ENCODE measurements at places on chromosomes 16 and 17.
A peak's percentile ranks its signal among the peaks of the same experiment; 100 is the strongest.

DNA sequence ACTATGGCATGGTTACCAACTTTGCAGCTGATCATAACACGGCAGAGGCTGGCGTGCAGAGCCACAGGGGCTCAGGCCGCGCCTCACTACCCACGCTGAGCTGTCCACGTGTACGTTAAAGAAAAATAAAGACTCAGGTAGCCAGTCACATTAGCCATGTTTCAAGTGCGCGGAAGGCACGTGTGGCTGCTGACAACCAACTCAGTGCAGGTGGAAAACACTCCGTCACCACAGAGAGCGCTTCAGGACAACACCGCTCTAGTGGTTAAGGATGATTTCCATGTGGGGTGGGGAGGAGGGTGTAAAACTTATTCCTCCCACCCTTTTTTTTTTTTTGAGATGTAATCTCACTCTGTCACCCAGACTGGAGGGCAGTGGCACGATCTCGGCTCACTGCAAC is 33.8 kb downstream of the ZCCHC14 start:
- DNase-seq = no peak

DNA sequence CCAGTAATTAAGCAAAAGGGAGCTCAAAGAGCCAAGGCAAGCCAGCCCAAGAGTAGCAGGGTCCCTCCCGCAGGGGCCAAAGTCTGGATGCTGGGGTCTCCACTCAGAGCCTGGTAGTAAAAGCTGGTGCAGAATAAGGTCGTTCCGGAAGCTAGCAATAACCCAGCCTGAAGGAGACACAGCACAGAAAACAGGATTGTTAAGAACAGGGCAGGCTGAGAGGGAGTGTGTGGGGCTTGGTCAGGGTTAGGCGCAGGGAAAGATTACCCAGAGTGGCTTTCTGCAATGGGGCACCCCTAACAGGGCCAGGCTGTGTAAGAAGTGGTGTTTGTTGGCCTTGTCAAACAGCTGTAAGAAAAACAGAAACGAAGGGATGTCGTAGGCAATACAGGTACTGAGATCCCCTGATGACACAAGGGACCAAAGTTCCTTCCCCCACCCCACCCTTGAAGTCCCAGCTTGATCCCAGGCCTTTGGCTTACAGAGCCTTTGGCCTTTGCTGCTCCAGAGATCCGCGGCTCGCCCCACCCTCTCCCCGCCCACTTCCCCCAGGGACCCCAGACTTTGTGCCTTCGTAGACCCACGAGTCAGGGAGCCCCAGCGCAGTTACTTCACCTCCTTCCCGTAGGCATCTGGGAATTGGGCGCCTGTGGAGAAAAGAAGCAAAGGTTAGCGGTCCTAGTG is 712 bp downstream of the TMEM256 start:
- DNase-seq = no peak

DNA sequence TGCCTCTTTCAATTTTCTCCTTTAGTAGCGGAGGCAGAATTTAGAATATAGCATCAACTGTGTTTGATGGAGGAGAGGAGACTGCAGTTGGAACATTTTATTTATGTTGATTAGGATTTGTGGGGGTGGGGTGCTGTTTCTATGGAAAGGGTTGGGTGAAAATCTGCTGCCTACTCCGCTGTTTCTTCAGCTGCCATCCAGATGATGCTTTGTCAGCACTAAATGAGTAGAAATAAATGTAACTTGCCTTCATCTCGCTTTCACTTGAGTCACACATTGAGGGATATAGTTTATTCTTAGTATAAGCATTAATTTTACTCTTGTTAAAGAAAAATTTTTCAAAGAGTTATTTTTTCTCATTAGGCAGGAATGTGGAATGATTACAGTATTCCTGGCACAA is 42.1 kb downstream of the ABHD15 start:
- no peak for DNase-seq

- no peak for DNase-seq
These were observed 16.4 kb downstream of the MAP2K3 start for GRCh38 chr17:21300601-21301571.

DNA sequence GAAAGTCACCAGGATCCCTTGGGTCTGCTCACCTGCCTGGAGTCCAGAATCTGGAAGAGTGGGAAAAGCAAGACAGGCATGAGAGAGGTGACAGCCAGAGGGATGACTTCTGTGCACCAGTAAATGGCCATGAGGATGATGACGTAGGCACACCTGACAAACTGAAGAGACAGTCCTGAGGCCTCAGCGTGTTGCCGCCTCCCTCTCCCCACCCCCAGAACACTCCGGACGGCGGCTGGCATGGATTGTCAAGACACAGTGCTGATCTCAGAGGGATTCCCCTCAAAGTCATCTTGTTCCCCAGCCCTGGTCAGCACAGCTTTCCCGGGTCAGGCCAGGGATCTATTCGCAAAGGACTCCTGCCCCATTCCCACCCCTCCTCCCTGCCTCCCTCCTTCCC is 6.2 kb downstream of the SLC13A5 start:
- no peak for DNase-seq

GRCh38 chr17:28142305-28142704 is 99.8 kb downstream of the NLK start:
- DNase-seq = no peak

DNA sequence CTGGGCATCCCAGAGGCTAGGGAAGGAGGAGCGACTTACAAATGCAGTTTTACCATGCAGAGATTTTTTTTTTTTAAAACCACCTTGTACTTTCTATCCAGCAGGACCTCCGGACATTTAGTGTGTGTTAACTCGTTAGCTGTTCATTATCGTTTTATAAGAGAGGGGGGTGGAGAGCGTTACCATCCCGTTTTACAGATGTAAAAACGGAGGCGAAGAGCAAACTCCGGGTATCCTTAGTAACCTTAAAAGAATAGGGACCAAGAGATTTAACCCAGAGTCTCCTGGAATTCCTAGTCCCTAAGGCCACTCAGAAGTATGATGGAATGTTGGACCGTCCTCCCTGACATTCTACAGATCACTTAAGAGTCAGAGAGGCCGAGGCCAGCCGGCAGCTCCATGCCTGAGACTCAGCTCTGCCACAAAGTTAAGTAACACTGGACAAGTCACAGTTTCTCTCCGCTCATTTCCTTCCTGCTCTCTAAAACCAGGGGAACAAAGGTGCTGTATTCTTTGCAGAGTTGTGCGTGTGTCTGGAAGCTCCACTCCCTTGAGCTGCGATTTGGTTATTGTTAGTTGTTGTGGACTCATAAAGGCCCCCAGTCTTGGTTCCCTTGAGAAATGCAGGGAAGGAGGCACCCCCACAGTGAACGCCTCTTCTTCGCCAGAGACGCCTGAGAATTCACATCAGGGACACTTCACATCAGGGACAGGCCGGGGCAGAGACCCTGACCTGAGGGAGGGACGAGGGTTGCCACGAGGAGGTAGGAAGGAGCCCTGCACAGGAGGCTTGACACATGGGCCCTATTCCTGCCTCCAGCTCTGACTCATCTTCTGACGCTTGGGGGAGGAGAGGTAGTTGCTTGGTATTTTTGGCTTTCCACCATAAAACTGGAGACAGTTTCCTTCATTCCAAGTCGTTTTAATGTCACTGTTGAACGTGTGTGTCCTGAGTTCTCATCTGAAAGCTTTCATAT is 1.2 kb downstream of the DUSP14 start:
- no peak for DNase-seq

DNA sequence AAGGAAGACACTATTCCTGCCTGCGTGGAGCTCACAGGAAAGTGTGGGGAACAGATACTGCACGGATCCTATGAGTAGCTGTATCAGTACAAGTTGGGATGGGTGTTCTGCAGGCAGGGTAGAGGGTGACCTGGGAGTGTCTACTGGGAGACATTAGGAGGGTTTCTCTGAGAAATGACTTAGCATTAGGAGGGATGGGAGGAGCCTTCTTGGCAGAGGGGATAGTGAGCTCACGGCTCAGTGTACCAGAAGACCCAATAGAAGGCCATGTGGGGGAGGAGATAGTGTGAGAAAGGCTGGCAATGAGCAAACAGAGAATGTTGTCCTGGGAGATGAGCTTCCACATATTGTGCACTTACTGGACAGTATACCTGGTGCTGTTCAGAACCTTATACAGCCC is 109.1 kb downstream of the MSI2 start:
- DNase-seq = no peak

GRCh38 chr16:27363246-27363632 is 38.7 kb upstream of the IL21R start:
- no peak for DNase-seq

DNA sequence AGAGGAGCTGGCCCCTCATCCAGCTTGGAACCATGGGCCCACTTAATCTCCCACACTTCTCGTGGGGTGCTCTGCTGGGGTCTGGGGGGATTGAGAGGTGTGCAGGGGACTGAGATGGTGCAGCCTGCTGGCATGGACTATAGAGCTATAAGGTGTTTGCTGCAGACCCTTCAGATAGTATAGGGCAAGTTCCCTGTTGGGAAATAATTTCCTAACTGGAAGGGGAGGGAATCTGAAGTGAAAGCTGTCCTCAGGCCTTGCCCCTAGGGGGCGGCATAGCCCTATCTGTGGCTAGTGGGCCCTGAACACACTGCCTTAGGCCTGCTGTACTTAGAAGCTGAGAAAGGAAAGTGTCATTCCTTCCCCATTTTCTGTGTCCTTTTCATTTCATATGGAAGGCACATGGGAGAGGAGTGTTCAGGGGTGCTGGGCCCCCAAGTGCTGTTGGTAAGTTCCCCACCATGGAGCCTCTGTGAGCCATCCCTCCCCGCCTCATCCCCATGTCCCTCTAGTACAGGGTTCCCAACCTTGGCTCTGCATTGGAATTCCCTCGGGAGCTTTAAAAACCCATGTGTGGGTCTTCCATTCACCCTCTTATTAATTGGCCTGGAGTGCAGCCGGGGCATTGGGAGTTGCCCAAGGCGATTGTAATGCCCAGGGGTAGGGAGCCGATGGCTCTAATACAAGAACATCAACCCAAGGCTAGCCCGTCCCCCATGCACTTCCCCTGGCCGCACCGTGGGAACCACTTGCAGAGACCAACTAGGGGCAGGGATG is 19.7 kb downstream of the GOSR2 start:
- peak; percentile 56 for DNase-seq

- DNase-seq = no peak
These were observed 31.2 kb downstream of the LYRM9 start for GRCh38 chr17:27862004-27862403.

GRCh38 chr17:77247609-77248008 is 106.8 kb downstream of the SEC14L1 start:
- no peak for DNase-seq

GRCh38 chr17:55330344-55330933 is 65.7 kb downstream of the HLF start:
- DNase-seq = no peak

GRCh38 chr17:79006794-79007503 is 2.6 kb downstream of the CANT1 start:
- DNase-seq = no peak

Data from spinal cord (tissue), 10 donors.